ENCODE measurements at places on chromosomes 3 and 15. TPM values are rescaled to one million over a fixed set of nuclear protein-coding genes. Genes with fewer than 3 reads are reported as not detected.
A peak's percentile ranks its signal among the peaks of the same experiment; 100 is the strongest.

DNA sequence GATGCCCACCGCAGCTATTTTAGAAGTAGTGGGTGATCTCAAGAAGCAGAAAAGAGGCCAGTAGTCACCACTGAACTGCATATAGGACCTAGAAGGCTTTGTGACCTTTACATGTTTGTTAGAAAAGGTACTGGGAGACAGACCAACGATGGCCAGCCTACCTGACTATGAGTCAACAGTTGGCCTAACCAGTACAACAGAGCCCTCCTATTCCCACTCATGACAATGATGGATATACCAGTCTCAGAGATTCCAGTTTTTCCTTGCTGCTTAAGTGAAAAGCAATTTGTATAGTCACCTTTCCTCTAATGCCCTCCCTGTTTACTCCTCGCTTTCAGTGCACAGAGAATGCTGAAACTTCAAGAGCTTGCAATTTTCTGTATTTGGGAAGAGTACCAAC is 86.6 kb upstream of the PPIB start:
- DNase-seq, result no peak

DNA sequence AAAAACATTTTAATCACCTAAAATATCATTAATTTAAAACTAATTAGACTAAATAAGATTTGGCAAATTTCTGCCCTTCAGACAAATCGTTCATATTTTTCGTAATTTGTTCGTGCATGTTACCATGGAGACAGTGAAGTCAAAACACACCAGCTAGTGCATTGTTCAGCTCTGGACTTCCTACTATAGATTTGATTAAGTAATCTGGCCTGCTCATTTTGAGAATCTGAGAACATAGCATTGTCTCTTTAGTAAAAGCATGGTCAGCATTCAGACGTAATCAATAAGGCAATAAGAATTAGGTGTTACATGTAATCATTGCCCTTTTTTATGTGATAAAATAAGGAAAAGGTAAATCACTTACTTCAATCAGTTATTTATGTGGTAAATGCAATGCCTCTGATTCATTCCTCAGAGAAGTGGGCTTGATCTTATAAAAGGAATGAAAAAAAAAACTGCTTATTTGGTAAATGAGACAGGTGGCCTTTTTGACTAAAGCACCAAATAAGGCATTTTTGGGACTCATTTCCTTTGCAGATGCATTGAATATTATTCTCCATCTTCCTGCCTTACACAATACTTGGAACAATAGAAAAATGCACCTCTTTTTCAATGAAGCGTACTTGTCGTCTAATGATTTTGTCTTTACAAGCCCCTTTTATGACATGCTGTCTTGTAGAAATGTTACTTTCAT is 84.5 kb upstream of the FNDC3B start:
- DNase-seq, result no peak

- DNase-seq, result no peak
These were observed 470.4 kb downstream of the ROBO1 start for GRCh38 chr3:79297245-79297960.

DNA sequence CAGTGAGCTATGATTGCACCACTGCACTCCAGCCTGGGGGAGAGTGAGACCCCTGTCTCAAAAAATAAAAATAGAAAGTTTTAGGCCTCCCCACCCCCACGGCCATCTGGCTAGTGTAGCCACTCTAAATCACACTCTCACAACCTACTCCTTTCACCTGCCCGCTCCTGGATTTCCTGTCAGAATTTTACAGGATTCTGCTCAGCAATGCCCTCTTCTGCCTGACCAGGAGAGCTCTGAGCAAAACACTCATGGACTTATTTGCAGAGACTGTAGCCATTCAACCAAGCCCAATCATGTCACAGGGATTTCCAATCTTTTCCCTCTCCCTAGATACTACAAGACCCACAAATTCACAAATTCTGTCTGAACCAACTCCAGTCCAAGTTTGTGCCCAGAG is 242.6 kb upstream of the TPRG1 start:
- no peak for DNase-seq

- DNase-seq, result no peak
These were observed 22.1 kb downstream of the CDIN1 start for GRCh38 chr15:36601497-36601932.

- DNase-seq, result no peak
These were observed 14.0 kb downstream of the UBE2E1 start for GRCh38 chr3:23819599-23820360.

GRCh38 chr15:59931646-59932261 is 72.4 kb upstream of the FOXB1 start:
- no peak for DNase-seq

DNA sequence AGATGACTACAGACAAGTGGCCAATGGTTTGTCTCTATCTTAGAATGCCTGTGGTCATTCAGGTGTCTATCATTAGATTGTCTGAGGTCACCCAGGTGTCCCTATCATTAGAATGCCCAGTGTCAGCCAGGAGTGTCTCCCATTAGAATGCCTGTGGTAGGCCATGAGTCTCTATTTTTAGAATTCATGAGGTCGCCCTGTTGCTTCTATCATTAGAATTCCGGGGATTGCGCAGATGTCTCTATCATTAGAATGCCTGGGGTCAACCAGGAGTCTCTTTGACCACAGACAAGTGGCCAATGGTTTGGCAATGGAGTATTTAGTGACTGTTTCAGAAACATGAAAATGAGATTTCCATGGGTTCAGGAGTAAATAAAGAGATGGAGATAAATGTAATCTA is 7.6 kb downstream of the RTP2 start:
- DNase-seq, result no peak

DNA sequence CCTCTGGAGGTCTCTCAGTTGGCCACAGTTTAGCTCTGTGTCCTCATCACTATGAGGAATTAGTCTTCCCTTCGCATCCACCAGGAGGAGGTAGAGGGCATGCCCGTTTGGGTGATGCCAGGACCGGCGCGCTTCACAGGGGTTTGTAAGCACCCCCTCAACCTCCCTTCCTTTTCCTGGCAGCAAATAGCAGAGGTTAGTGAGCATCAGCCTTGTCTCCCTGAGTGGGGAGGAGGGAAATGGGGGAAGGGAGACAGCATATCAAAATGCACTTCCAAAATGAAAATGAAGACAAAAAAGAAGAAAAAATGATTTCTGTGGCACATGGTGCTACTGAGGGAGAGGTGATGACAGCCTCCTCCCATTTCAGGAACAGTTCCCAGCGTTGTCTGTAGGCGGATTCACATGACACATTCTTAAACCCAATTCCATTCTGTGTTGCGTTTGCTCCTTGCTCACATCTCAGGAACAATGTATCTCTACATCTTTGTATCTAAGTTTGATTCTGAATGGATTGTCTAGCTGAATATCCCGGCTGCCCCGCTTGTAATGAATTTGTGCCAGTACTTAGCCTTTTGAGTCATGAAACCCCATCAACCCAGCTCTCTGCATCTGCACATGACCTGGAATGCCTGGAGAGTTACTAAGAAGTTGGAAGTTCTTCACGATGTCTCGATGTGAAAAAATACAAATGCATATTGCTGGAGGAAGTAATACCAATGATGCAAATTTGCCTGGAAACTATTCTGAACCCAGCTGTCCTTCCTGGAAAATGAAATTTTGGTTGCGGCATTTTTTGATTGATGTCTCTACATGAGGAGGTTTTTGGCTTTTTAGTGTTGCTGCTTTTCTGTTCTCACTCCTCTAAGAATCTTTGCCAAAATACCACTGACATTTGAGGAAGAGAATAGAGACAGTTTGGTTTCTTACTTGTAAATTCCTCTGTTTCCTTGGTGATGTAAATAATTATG is 45.2 kb downstream of the TYRO3 start:
- peak; percentile 39 for DNase-seq

DNA sequence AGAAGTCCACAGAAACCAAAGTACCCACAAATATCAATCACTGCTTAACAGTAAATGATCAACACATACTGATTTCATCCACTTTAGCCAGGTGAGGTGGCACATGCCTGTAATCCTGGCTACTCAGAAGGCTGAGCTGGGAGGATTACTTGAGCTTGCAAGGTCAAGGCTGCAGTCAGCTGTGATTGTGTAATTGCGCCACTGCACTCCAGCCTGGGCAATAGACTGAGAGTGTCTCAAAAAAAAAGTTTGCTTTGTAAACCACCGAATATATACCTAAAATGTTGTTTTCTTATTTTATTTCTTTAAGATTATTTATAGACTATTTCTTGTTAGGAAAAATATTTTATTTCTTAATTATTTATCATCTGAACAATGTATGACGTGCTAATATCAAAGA is 8.7 kb upstream of the ATP13A4 start:
- no peak for DNase-seq

DNA sequence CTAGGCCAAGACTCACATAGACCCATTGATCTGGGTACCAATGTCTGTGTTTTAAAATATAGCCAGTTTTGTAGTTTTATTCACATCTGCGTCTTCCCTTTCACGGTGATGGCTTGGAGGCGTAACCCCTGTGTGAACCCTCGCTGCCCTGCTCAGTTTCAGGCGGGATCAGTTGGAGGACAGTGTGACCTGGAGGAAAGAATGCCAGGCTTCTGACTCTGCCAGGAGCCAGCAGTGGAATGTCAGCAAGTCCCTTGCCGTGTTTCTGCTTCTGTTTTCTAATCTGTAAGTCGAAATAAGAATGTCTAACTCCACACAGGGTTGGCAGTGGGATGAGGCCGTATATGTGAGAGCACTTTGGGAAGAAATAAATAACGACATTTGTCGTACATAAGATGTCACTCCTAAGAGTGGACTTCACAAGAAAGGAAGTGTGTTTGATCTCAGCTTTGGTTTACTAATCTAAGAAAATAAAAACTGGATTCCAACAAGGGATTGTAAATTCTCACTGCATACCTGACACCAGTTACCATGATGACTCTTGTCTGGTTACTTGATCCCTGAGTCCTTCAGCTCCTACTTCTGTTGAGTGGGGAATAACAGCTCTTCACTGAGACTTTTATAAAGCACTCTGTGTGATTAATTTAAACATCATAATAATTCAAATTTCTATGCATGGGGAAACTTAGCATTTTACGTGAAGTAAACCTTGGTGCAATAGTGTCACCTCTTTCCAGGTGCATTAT is 6.3 kb upstream of the CA12 start:
- no peak for DNase-seq

GRCh38 chr3:46094506-46094905 is 67.2 kb upstream of the XCR1 start:
- DNase-seq, result no peak

DNA sequence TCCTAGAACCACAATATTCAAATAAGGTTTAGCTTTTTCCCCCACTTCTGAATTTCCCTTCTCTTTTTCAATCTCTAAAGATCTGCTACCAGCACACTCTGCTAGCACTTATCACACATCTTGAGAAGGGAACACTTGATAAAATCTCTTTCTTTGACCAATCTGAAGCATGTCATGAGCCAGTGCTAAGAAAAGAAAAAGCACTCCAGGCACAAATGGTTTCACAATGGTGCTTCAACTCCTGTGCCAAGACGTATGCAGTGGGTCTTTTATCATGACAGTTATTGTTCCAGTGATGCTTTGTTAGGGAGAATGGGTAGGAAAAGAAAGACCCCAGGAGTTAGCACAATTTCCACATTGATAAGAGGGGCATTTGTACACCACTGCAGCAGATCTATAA is 248.4 kb downstream of the ZNF385D start:
- DNase-seq, result no peak

DNA sequence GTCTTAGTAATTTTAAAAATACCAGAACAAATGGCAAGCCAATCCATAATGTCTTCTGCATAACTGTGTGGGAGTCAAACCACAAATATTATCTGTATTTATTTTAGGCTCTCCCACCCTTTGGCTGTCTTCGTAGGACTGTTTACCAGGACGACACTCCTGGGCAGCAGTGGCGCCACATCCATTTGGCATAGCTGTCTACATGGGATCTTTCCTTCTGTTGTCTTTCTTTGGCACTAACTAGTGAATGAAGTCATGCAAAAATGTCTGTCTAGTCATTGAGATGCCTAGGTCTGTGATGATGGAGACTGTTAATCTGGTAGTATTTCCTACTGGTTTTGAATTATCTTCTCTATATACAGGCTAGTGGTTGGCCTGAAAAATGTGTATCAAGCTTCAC is 54.0 kb upstream of the CHMP2B start:
- no peak for DNase-seq

GRCh38 chr3:140391061-140391460 is 286.8 kb upstream of the TRIM42 start:
- no peak for DNase-seq

DNA sequence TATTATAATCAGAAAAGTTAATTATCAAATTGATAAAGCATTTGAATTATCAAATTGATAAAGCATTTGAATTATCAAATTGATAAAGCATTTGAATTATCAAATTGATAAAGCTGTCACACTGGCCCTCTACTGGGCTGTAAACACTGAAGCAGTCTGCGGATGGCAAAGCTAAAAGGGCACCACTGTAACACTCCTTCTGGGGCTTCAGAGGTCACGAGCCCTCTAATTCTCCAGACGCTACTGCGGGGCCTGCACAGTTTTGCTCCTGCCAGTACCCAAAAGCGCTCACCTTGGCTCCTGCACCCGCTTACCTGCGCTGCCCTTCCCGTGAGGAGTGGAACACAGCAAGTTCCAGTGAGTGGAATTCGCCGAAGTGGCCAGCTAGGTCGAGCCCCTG is 409.0 kb upstream of the KCNMB2 start:
- no peak for DNase-seq

DNA sequence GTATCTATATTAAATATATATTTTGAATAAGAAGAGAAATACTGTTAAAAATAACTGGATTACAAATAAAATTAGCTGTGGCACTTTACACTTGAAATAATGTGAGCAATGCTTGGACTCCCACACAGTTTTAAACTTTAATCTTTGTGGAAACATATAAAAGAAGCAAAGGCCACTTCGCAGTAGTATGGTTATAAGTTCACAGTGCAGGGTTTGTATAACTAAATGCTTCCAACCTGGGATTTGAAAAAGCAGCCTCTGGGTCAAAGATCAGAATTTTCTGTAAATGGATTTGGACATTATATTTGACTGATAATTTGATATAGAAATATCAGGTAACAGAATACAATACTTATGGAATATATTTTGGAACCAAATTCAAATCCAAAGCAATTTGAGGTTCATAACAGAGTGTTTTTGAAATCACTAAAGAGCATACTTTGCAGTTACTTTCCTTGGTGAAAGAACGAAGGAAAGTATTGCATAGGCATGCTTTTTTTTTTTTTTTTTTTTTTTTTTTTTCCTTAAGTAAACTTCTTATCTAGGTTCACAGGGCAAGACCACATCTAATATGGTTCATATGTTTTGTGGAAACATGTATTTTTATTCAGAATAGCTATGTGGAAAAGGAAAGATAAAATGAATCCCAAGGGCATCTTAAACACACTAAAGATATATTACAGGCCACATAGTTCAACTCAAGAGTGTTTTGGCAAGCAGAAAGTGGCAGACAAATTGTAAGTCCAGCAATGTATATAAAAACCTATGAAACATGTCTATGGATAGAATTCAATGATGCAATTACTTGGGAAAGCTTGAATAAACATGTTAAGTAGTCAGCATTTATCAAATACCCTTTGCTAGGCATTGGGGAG is 47.1 kb upstream of the SGO1 start:
- DNase-seq, result no peak

GRCh38 chr3:12964711-12965612 is 108.3 kb downstream of the IQSEC1 start:
- no peak for DNase-seq

Gene LSAMP
- total RNA-seq, result 1.7 TPM

Gene BUB1B
- 0.39 TPM for total RNA-seq

Gene ATP2B2
- 0.16 TPM for total RNA-seq

Gene ADAMTS7
- 13.2 TPM for total RNA-seq

Gene ST3GAL6
- total RNA-seq, result 9.4 TPM
